ENCODE measurements at places on chromosomes 2 and 18.
A peak's percentile ranks its signal among the peaks of the same experiment; 100 is the strongest.

GRCh38 chr2:85111819-85112281, 21.3 kb upstream of the TCF7L1 start:
- no peak for DNase-seq

- no peak for DNase-seq
Measured at GRCh38 chr18:26386002-26386401, 159.8 kb downstream of the TAF4B start.

DNA sequence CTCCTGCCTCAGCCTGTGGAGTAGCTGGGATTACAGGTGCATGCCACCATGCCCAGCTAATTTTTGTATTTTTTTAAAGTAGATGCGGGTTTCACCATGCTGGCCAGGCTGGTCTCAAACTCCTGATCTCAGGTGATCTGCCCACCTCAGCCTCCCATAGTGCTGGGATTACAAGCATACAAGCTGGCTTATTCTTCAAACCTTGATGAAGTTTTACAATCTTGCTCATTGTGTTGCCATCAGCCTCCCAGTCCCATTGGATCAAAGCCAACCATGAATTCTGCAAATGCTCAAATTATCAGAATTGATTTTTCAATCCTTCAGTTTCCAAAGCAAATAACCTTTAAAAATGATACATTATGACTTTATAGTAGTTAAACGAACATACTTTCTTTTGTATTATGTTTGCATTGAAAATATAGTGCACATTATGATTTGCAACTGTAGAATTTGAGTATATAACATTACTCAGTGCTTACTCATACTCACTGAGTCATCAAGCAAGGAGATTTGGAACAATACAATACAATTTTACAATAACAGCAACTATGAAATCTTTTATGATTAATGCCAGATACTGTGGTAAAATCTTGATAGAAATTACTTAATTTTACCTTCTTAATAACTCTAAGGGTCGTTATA, 1491.9 kb upstream of the CELF4 start:
- no peak for DNase-seq

DNA sequence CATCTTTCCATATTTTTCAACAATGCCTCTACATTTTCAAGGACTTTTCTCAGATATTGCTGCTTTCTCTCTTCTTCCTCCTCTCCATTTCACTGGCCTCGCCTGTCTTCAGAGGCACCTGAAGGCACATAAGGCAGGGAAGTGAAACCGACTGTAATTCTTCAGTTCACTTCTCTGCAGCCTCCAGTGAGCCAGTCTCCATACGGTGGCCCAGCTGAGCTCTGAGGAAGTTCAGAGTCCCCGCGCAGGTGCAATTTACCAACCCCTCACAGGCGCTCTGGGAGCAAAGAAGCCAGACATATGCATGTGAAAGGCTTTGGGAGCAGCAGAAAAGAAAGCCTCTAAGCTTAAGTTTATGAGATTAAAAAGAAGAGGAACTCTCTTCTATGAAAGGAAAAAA, 12.4 kb downstream of the KLHL14 start:
- DNase-seq, result no peak

GRCh38 chr2:172829229-172829628, 93.6 kb downstream of the RAPGEF4 start:
- DNase-seq, result no peak

DNA sequence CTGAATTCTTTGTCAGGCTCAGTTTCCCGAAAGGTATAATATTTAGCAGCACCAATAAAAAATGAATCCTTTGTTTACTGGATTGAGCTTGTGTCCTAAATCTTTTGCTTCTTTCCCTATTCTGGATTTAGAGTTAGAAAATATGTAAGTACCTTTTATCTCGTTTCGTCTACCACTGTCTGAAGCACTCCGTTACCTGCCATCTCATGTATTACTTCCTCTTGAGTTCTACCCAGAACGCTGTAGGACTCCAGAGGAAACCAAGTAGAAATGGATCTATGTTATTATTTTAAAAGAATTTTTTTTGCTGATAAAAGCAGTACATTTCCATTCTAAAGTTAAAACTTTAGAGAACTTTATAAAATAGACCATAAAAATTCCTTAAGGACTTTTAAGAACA, 13.5 kb downstream of the ANKRD12 start:
- DNase-seq, result no peak

- DNase-seq, result no peak
Measured at GRCh38 chr2:239288237-239288636, 112.6 kb downstream of the HDAC4 start.

- peak; percentile 25 for DNase-seq
Measured at GRCh38 chr18:77207540-77207939, 42.1 kb upstream of the GALR1 start.

GRCh38 chr2:65025453-65026123, 30.6 kb upstream of the CEP68 start:
- no peak for DNase-seq

- no peak for DNase-seq
Measured at GRCh38 chr2:41992056-41992642, 55.7 kb upstream of the PKDCC start.

DNA sequence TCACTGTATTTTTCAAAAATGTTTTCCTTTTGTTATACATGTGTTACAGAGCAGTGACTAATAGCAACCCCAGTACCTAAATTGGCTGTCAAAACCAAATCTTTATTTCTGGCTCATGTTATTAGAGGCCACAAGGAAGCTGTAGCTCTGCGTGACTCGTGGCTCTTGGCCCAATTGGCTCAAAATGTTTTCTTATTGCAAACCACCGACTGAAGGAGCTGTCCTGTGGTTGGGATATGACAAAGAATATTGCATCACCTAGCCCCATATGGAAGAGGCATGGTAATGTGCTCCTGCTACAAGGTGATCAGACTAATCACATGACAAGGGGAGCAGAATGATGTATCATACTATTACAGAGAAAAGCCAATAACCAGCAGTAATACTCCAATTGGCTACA, 1058.5 kb downstream of the CBLN2 start:
- no peak for DNase-seq

DNA sequence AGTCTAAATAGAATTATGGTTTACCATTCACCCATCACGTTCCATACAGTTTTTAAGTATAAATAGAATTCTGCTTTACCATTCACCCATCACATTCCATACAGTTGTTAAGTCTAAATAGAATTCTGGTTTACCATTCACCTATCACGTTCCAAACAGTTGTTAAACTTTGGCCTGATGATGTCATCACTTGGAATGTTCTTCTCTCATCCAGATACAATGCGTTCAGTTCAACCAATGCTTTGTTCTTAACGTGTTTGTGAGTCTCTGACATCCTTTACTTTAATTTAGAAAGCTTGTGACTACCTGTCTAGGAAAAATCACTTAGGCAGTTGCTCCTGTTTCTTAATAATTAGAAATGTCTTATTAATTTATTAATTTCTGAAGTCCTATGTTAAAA, 236.3 kb upstream of the RASGRP3 start:
- DNase-seq, result no peak

DNA sequence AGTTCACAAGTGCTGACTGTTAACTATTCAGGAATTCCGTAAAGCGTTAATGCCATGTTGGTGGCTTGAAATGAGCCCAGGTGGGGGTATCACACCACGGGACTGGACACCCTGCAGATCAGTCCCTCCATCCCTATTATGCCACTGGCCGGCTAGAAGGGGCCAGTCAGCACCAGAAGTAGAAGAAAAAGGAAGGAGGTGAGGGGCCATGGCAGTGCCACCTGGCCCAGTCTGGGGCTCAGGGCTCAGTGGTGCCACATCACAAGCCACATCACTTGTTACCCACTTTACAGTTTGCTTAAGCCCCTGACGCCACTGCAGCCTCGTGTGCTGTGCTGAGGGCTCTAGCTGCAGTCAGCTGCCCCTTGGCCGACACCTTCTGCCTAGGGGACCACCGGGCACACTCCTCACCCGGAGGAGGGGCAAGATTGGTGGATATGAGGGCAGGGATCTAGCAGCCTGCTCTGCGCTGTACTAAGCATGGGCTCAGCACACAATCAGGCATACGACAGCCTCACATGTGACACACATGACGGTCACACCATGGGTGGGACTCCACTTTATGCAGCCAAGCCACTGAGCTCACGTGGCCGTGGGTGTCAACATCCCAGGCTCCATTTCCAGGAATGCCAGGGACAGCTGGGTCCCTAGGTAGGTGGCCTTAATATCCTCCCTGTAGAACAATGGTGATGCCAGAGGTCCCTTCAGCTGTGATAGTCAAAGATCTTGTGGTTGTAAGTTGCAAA, 3.6 kb downstream of the LIMS2 start:
- no peak for DNase-seq

- DNase-seq, result no peak
Measured at GRCh38 chr2:11398750-11399437, 54.5 kb upstream of the ROCK2 start.

GRCh38 chr18:74499633-74500032, 3.5 kb downstream of the CNDP2 start:
- no peak for DNase-seq

DNA sequence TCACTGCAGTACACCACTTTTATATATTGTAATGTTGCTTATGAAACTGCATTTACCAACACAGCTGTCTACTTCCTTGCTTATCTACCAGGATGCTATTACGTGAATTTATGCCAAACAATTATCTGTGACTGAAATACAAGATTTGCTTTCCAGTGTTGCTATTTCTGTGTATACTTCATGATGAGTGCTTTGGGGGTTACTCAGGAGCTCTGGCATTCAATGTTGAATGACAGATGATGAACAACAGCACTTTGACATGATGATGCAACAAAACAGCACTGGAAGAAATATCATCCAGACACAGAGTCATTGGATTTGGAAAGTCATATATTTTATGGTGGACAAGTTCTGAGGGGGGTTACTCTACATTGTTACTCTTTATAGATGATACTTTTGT, 125.8 kb downstream of the NETO1 start:
- DNase-seq, result no peak

DNA sequence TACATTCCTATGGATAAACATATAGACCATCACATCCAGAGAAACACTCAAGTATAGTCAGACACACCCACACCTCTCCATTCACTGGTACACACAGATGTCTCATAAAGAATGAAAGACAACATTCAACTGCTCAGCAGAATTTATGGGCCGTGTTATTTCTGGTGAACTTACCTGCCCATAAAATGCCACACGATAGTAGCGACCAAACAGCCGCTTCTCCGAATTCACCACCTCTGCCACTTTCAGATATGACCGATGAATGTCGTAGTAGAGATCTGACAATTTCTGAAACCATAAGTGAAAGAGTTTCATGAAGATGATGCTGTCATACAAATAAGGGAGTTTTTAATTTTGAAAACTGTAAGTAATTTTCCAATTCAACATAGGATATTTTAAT, 70.7 kb upstream of the CCDC195 start:
- no peak for DNase-seq

DNA sequence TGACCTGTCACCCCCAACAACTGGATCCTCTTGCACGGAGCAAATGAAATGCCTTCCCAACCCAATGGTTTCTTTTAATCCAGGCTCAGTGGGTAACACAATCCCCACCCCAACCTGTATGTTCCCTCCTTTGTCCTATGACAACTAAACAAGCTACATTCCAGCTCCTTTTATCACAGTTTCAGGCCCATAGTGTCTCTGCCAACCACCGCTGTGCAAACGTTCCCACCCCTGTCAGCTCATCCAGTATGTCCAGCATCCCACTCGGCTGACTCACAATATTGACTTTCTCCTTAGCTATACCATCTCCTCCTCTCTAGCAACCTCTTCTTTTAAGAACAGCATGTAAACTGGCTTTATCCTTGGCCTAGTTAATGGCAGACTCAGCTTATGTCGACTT, 117.9 kb upstream of the PPP1CB start:
- no peak for DNase-seq

DNA sequence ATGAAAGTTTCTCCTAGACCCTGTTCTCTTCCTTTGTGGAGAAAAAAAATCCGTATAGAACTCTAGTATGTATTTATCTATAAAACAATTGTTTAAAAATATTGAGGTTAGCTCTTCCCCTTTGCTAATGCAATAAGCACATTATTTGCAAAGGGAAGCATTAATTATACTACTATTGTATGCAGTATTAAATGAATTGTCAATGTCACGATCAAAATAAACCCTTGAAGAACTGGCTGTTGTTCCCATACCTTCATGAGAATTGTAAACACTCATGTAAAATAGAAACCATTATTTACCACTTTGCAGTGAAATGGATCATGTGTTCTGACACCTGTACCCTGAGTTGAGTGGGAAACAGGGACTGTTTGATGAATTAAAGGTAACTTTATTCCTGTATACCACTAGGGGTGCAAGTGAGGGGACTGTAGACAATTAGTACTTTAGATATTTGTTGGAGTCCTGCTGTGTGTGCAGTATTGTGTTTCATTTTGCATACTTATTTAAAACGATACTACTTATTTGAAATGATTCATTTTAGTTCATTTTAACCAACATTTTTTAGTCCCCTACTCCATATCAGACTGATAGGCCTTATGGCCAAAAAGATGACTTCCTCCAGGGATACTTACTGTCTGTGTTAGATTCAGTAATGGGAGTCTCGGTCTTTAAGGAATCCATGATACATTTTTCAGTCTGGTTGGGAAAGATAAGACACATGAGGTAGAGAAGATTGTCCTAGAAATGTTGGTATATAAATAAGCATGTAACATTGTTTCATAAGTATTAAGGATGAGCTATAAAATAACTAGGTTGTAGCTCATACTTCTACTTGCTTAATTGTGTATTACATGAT, 7.9 kb downstream of the PKP4 start:
- DNase-seq, result no peak

DNA sequence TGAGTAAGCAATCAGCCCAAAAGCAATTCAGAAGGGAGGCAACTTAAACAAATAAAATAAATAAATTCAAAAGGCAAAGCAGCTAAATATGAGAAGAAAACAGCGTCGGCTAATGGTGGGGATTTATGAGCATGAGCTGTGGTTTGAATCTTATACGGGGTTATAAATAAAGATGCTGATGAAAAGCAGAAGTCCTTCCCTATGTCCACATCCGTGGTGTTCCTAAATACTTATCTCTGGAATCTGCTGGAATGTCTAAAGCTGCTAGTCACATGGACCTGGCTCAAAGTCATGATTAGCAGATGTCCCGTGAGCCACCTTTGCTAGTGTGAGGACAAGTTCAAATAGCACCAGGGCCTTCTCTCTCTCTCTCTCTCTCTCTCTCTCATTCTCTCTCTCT, 33.8 kb downstream of the SMIM21 start:
- DNase-seq, result no peak

GRCh38 chr18:50453014-50453680, 78.3 kb downstream of the SKA1 start:
- no peak for DNase-seq

DNA sequence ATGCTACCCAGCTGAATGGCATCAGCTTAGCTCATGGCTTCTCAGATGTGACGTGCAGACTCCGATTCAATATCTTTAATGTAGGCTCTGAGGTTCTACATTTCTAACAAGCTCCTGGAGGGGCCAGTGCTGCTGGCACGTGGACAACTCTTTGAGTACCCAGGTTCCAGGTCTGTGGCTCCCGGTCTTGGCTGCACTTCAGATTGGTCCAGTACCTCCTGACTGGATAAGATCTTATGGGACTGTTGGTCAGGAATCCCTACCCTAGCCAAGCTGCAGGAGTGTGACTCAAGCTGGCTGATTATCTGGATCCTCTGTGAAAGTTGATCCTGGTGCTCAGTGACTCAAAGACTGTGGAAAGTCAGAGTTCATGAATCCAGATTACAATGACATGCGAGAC, 222.1 kb downstream of the ANKRD30B start:
- DNase-seq, result no peak

GRCh38 chr18:46246101-46246500, 141.9 kb downstream of the HAUS1 start:
- no peak for DNase-seq
